NCI-H1930 (cell line): ENCODE measurements at places on chromosomes 1 and 21.
A peak's percentile ranks its signal among the peaks of the same experiment; 100 is the strongest.

- peak; percentile 69 for DNase-seq
Measured at GRCh38 chr1:26959722-26960624, at the start of gene KDF1. Gene KDF1, minus strand, starts transcription at chr1:26960468. Its CDS starts 8,088 bp downstream, at chr1:26952380.

DNA sequence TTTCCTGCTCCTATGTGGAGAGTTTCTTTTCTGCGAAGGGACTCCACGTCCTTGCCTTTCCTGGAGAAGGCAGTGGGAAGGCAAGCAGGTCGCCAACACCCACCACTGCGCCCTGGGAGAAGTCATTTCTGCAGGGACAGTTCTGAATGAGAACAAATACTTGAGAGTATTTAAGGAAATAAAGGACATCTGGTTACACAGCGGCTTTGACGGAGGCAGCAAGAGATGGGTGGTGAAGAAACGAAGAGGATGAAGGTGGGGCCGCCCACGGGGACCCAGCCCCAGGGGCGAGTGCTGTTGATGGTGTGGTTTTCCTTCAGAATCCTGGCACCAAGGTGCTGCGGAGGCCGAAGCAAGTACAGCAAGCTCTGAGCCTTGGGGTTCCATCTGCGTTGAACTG, 75.5 kb downstream of the PSMG1 start:
- no peak for DNase-seq

GRCh38 chr1:84701376-84701775, 11.1 kb upstream of the SSX2IP start:
- DNase-seq = no peak

GRCh38 chr1:6418668-6419396, 887 bp downstream of the HES2 start:
- DNase-seq = no peak

DNA sequence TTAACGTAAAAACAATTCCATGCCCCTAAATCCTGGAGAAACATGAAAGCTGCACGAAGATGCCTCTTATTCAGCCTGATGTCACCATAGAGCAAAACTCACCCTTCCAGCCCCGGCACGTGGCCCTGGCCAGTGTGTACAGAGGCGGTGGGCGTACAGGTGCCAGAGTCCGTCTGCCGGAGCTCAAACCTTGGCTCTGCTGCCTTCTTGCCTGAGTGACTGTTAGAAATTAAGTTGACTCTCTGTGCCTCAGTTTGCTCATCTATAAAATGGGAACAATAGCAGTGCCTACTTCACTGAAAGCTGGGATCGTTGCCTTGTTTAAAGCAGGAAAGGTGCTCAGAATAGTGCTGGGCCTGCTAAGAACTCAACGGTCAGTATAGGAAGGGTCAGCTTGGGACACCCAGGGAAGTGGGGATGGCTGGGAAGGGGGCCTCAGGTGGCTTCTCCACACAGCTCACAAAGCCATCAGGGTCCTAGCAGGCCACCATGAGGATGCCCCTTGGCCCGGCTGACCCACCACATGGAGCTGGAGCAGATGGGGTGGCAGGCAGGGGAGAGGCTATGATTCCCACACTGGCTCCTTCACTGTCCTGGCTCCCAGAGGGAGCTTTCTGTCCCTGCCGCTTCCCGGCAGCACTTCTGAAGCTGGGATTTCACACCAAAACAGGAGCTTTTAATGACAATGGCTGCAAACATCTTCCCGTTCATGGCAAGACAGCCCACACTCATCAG, 237.2 kb downstream of the NPHP4 start:
- DNase-seq = no peak

- DNase-seq = no peak
Measured at GRCh38 chr21:32770871-32771523, 558 bp downstream of the PAXBP1 start.

- no peak for DNase-seq
Measured at GRCh38 chr1:79969886-79970285, 963.4 kb upstream of the ADGRL4 start.

- no peak for DNase-seq
Measured at GRCh38 chr1:178066908-178067614, 26.8 kb upstream of the RASAL2 start.

DNA sequence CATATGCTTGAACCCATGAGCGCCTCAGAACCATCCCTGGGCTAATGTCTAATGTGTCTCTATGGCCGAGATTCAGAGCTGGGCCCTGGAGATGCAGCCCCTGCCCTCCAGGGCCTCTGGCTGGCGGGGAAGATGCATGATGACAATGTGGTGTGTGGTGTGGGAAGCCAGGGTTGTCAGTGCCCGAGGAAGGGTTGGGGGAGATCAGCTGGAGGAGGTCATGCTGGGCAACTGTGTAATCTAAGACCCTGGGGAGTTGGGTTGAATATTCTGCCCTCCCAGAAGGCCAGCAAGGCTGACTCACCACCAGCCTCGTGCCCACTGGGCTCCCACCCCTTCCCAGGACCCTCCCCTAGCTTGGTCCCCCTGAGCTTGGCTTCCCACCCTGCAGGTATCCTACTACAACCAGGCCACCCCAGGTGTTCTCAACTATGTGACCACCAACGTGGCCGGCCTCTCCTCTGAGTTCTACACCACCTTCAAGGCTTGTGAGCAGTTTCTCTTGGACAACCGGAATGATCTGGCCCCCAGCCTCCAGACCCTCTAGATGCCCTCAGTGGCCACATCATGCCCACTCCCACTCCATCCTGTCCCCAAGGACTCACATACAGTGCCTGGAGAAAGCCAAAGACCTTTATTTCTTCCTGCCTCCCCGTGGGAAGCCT, 14.6 kb downstream of the FAM151A start:
- no peak for DNase-seq

- no peak for DNase-seq
Measured at GRCh38 chr1:4379451-4380175, 274.8 kb upstream of the AJAP1 start.

- DNase-seq = no peak
Measured at GRCh38 chr1:221699978-221700519, 41.8 kb downstream of the DUSP10 start.

- no peak for DNase-seq
Measured at GRCh38 chr1:225950905-225951497, 10.0 kb upstream of the LEFTY2 start.

DNA sequence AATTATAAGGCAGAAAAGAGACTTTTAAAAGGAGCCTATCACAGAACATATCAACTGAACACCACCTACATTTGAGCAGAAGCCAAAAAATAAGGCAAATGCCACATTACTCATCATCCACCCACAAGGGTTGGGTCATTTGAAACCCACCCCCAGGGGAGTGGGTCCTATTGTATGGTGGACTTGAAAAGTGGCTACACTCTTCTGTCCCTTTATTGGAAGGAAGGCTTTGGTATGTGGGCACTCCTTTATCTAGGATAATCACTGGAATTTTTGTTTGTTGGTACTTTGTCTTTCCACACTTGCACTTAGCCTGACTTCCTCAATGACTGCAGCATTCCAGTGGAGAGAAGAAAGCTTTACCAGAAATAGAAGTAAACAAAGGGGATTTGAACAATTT, 157.2 kb upstream of the COL11A1 start:
- DNase-seq = no peak

DNA sequence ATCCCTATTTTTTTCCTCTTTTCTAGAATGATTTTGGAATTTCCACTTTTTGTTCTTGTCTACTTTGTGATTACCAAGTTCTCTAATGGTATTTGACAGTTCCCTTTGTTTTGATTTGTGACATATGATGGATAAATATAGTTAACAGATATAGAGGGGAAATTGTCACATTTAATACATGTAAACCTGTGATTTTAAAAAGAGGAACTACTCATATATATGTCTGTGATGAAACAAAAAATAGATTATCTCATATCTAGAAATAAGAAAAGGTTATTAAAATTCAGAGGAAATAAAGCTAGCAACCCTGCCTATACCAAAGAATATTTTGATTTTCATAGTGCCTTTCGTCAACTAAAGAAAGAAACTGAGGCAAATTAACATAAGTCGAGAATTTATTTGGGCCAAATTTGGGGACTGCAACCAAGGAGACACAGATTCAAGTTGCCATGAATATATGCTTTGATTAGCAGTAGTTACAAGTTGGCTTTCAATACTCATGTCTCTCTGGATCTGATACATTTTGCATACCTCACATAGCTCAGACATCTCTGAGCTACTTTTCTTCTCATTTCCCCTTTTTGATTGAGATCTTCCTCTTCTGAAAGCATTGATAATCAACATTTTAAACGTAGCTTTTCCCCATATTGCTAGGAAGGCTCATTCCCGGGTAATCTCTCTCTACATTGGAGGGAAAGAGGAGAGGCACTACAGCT, 15.6 kb upstream of the C21orf91 start:
- DNase-seq = no peak

DNA sequence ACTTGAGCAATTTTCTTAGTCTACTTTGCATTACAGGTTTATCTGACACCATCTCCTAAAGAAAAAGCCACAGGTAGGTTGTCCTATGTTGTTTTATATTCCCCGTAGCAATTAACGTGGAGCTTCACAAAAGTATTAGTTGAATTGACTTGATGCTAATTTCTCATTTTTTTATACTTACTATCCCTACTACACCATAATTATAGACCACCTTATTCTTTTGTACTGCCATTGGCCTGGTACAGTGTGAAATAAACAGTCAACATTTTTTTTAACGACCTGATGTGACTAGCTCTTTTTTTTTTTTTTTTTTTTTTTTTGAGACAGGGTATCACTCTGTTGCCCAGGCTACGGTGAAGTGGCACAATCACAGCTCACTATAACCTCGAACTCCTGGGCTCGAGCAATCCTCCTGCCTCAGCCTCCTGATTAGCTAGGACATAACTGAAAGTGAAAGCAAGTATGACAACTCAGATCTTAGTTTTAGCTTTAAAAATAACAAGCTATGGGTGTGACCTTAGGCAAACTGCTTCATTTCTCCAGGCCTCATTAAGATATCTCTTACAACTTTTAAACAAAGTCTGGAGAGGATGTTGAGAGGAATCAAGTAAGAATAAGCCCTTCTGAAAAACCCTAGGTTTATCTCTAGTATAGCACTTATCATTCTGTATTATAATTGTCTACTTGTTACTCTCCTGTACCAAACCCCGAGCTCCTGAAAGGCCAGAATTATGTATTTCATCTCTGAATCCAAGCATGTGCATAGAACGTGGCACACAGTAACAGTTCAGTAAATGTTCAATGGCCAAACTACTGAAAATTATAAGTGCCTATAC, 49.5 kb downstream of the LUZP1 start:
- DNase-seq = no peak

DNA sequence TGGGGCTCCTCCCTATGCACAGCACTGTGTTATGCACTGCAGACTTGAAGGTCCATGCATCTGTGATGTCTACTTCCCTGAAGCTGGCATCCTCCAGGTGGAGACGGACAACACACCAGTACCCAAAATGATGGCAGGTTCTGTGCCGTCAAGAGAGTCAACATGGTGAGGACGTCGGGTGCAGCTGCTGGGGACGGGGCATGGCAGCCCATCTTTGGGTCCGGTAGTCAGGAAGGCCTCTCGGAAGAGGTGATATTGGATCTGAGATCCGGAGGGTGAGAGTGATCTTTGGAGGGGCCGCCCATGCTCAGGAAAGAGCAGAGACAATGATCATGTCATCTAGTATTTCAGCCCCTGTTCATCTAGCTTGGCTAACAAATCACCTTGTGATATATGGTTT, 104.1 kb downstream of the RIPK4 start:
- no peak for DNase-seq

GRCh38 chr1:8767006-8767405, 50.4 kb downstream of the RERE start:
- DNase-seq = no peak

- DNase-seq = no peak
Measured at GRCh38 chr1:72322910-72323309, 40.6 kb upstream of the NEGR1 start.

- no peak for DNase-seq
Measured at GRCh38 chr1:5430136-5430535, 562.1 kb downstream of the NPHP4 start.

- DNase-seq = no peak
Measured at GRCh38 chr1:203621559-203622262, 4.9 kb upstream of the ATP2B4 start.

DNA sequence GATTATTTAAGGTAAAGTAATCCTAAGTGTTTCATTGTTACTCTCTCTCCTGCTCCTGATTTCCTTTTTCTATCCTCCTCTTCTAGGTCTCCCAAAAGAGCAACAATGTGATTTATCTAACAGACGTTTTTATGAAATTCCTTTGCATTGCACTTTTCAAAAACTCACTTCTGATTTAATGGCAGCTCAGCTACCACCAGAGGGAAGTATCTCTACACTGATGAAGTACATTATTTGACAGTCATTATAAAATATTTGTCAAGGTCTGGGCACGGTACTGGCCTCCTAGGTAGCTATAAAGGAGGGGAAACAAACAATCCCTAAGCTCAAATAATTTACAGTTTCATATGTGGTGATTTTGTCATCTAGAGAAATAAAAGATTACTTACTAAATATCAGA, 15.6 kb downstream of the TMPRSS15 start:
- DNase-seq = no peak

DNA sequence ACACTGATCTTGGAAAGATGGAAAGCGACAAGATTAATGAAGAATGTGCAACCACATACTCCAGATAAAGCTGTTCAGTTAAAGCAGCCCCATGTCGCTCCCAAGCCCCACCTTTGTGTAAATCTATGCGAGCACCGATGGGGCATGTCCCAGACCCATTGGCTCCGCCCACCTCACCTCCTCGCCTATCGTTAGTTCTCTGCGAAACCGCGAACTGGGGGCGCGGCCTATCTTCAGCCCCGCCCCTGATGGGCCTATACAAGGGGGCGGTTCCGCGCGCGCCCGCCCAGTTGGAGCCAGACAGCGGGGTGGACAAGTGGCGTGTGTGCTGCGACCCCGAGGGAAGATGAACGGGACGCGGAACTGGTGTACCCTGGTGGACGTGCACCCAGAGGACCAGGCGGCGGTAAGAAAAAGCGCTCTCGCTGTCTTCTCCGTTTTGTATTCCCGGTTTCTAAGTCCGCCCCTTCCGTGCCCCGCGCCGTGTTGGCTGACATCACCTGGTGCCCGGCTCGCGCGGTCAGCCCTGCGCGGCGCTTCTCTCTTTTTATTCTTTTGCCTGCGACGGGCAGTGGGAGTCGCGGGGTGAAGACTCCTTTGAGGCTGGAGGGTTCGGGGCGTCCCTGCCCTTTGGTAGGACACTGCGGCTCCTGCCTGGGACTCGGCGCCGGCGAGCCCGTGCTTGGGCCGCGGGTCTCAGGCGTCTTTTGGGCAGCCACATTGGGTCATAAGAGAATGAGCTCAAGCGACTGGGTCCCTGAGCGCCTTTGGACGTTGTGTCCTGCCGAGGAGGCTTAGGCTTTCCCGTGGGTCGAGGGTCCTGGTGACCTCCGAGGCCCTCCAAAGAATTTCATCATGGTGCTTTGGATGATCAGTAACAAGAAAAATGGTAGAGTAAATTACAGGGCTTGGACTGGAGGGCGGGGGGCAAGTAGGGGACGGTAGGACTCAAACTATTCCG, at the start of gene TUFT1:
Gene TUFT1, plus strand, starts transcription at position 289 of the 961 bp plus-strand sequence. Its CDS starts 58 bp downstream, at position 347.
- peak; percentile 83 for DNase-seq
